Adrenal gland (tissue), 19 donors: ENCODE measurements at places on chromosomes 2 and 18.

DNA sequence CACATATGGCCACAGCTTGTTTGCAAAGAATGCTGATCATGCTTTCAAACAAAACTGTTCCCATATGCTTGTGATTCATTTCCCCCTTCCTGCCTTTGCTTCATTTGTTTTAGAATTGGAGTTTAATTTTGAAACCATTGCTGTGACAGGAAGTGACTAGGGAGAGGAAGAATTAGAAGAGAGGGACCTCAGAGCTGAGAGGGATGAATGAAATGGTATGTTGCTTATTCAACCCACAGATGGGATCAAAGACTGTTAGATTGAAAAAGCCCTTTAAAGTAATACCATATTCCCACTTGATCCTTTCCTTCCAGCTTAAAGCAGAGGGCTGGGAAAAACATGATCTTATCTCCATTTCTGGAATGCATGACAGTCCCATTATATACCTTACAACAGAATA is 106.2 kb upstream of the RNF152 start:
- no peak for DNase-seq

DNA sequence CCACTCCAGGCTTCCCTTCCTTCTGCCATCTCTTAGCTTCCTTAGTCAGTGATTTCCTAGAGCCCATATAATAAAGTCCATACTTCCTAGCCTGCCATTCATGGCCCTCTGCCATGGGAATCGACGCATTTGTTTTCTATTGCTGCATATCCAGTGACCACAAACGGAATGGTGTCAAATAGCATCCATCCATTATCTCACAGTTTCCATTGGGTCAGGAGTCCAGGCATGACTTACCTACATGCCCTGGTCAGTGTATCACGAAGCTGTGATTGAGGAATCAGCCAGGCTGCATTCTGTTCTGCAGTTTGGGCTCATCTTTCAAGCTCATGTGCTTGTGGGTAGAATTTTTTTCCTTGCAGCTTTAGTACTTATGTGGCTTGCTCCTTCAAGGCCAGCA is 209.7 kb upstream of the EPAS1 start:
- DNase-seq: no peak

- DNase-seq: no peak
Observed at GRCh38 chr2:233989221-233989858, 61.2 kb upstream of the SPP2 start.

- DNase-seq: no peak
Observed at GRCh38 chr2:154338352-154338967, 360.0 kb upstream of the KCNJ3 start.

DNA sequence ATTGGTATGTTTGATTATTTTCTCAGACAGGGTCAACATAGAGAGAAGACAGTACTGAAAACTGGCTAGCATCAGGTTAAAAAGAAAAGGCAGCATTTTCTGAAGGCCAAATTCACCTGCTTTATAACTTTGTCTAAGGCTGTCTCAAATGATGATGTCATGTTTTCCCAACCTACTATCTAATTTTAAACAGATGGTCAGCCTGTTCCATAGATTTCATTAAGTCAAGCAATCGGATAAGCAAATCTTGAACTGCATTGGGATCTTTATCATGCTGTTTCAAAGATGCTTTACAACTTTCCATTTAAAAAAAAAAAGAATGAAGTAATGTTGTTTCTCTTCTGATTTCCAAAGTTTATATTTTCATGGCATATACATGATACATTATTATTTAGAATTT is 56.3 kb upstream of the SPOPL start:
- DNase-seq: no peak

DNA sequence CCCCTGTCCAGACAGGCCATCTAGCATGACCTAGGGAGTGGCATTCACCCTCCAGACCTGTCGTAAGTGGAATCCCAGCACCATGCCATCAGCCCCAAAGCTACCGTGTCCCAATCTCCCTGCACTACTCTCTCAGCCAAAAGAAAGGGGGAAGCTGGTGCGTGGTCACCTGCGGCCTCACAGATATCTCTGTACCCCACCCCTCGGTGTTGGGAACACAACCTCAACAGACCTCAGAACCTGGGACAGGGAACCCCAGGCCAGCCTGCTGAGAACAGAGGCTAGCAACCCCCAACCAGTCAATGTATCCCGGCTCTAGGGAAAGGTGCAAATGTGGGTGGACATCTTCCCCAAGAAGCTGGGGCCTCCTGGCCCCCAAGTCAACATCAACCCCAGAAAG is 38.2 kb downstream of the LMAN2L start:
- no peak for DNase-seq

GRCh38 chr2:188478724-188479123 is 187.1 kb downstream of the GULP1 start:
- DNase-seq: no peak

GRCh38 chr2:237702441-237703391 is 75.3 kb downstream of the LRRFIP1 start:
- peak; percentile 64 for DNase-seq

- DNase-seq: no peak
Observed at GRCh38 chr2:138874251-138874650, 94.1 kb upstream of the NXPH2 start.

- no peak for DNase-seq
Observed at GRCh38 chr18:58231930-58232329, 187.9 kb downstream of the NEDD4L start.

DNA sequence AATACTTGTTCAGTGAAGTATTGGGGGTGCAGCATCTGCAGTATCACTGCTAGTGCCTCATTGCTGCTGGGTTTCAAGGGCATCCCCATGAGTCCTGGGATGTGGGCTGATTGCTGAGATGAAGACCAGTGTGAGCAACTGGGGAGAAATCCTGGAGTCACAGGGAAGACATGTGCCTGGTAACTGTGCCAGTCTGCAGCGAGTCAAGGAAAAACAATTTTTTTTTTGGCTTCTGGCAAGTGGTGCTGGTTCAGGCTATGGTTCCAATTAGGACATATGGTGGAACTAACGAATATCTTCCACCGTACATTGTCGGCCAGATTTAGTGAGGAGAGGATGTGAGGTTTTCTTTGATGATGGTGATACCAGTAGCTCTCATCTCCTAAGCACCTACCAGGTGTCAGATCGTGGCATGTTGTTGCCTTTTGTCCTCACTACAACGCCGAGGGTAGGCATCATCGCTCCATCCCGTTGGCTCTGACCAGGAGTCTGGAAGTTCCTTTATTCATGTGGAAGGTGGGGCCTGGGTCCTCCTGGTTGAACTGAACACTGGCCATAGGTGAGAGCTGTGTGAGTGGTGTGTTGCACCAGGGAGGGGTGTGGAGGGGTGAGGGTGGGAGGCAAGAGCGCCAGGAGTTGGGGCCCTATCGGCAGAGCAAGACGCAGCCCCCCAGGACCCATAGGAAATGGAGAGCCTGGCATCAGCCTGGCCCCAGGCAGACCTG is 118.0 kb upstream of the HS6ST1 start:
- no peak for DNase-seq

- no peak for DNase-seq
Observed at GRCh38 chr2:134155134-134155533, 98.7 kb upstream of the MGAT5 start.

- DNase-seq: no peak
Observed at GRCh38 chr18:34834897-34835296, 124.8 kb downstream of the DTNA start.

DNA sequence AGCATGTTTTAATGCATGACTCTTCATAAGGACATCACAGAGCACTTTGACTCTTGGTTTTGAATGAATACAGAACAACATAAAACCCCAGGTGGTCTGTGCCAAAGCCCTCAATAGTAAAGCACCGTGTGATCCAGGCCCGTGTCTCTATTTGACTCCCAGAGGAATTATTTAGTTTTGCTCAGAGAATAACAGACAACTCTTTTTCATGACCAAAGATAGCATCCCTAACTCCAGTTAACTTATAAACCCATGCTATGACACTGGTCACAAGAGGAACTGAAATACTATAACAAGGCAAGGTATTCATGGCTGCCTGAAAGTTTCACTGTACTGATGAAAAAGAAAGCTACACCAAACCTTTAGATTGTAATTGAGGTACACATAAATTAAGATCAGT is 128.4 kb downstream of the IKZF2 start:
- no peak for DNase-seq

DNA sequence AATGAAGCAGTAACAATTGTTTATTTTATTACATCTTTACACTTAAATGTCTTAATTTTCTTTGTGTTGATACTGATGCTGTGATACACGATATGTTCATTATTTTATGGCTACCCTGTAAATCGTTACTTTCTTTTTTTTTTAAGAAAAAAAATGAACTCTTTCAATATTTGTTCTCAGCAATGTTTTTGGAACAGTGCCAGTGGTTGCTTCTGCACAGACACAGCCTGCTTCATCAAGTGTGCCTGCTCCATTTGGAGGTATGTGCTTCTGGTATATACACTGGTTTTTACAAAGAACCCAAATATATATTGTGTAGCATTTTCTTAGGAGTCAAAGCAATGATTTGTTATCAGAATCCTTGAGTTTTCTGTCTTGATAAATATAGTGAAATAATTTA is 62.2 kb upstream of the SCYGR2 start:
- DNase-seq: no peak

GRCh38 chr2:60858897-60859311 is 22.5 kb upstream of the REL start:
- no peak for DNase-seq

GRCh38 chr2:162824304-162824703 is 14.3 kb downstream of the KCNH7 start:
- no peak for DNase-seq

GRCh38 chr2:181123798-181124231 is 143.4 kb downstream of the UBE2E3 start:
- no peak for DNase-seq

DNA sequence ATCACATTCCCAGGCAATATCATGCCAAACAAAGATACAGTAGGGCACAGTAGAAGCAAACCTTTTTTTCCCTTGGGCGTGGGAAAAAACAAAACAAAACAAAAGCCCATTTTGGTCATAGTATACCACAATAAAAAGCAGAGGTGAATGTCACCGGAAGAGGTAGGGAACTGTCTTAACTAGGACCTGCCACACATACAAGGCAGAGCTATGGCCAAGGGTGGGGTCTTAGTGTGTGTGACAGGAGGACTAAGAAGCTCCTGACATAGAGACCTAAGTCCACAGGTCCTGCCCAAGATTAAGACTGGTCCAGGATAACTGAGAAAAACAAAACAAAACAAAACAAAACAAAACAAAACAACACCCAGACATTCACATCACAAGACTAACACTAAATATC is 441.2 kb upstream of the DSEL start:
- no peak for DNase-seq

DNA sequence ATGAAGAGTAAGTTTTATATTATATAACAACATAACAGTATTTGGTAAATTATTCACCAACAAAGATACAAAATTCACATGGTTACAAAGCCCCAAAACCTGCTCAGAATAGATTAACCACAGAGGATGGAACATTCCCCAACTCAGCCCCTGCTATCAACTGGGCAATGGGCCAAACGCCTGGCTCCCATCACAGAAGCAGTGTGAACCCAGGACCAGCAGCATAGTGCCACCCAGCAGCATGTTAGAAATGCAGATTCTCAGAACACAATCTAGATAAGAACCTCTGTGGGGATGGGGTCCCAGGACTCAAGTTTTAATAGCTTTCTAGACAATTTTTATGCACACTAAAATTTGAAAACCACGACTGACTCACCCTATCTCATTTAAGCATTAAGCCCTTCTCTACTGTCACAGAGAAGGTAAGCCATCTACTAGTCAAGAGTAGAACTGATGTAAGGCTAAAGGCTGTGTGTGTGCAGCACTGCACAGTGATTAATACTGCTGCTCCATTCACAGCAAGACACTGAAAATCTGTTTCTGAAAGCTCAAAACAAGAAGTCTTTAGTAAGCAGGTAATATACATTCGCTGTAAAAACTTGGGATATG is 15.2 kb downstream of the AFG3L2 start:
- DNase-seq: no peak

DNA sequence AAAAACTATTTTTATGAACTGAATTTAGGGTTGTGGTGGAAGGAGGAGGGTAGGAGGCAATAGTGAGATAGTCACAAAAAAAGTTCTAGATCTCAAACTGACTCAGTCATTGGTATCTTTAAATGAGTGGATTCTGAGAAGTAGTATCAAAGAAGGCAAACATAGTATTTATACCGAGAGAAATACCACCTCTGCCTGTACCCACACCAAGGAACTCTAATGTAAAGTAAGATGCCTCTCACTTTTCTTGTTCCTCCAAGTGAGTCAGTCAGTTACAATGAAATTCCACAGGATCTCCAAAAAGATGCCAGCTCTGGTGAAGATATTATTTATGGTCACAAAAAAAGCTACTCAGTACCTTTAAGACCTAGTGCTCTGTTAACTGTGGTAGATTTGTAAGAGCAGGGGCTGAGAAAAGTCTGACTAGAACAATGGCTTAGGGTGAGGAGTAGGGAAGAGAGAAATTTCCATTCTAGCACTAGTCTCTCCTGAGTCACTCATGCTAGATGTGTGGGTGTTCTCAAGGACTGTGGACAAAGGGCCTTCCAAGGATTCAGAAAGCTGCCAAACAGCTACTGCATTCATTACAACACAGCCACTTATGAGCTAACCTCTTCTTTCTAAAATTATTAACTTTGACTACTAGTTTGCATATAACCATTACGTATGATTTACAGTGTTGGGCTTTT is 36.3 kb downstream of the YWHAQ start:
- peak; percentile 80 for DNase-seq

- no peak for DNase-seq
Observed at GRCh38 chr2:47196046-47196445, 40.9 kb upstream of the STPG4 start.

- DNase-seq: no peak
Observed at GRCh38 chr2:235402422-235402821, 91.4 kb upstream of the AGAP1 start.

- DNase-seq: no peak
Observed at GRCh38 chr2:38176619-38177021, 100.7 kb upstream of the CYP1B1 start.

DNA sequence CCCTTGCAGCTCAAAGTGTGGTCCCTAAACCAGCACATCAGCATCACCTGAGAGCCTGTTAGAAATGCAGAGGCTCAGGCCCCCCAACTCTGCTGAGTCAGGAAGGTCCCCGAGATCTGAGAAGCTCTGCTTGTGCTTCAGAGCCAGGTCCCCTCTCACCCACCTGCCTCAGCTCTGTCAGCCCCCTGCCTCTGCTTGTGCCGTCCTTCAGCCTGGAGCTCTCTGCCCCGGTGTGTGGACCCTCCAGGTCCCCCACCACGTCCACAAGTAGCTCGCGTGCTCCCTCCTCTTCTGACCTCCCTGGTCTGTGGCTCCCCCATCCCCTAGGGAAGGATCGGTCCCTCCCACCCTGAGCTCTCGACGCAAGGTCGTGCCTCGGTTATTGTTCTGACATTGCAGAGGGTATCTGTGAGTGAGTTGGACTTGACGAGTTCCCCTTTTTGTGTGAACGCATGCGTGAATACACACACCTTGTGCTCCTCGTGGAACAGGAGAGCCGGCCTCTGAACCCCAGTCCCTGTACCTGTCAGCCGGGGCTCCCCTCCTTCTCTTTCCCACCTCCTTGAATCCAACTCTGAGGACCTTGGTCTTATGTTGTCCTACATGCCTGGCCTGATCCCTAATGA is 75.5 kb upstream of the TAF1B start:
- DNase-seq: no peak

GRCh38 chr2:233029321-233029720 is 3.2 kb upstream of the NEU2 start:
- DNase-seq: no peak

- no peak for DNase-seq
Observed at GRCh38 chr2:160756481-160756880, 262.9 kb upstream of the RBMS1 start.

- DNase-seq: no peak
Observed at GRCh38 chr2:8253781-8254180, 428.1 kb upstream of the ID2 start.
